Natural killer cell (primary cell): ENCODE measurements at places on chromosomes 2 and 18. TPM values are rescaled to one million over a fixed set of nuclear protein-coding genes. Genes with fewer than 3 reads are reported as not detected.

The CYTIP gene
- total RNA-seq: 276 TPM

- no peak for DNase-seq
Measured at GRCh38 chr2:12514631-12515437, 201.9 kb upstream of the TRIB2 start.

- no peak for DNase-seq
Measured at GRCh38 chr2:19885791-19886190, 16.0 kb downstream of the TTC32 start.

DNA sequence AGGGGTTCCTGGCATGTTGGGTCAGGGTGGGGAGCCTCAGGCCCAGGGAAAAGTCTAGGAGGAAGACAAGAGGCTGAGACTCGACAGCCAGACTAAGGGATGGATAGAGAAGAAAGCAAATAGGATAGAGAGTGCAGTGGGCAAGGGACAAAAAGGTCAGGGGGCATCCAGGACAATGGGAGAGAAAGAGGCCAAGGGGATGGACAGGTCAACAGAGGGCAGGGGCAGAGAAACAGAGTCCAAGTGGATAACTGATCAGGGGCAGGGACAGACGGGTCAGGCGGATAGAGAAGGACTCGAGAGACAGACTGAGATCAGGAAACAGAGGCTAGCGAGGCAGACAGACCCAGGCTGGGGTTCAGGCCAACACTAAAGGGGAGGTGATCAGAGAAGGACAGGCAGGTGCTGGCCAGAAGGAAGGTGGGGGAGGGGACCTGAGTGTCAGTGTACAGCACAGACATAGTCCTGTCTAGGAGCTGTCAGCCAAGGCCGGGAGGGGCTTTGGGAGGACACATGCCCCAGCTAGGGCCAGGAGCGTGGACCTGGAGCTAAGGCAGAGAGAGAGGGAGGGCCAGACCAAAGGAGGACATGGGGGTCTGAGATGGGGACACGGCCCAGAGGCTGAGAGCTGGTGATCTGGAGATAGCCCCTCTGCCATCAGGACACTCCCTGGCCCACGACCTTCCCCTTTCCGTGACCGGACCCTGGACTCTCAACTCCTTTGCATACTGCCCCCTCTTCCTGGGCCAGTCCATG, 12.2 kb downstream of the ASIC4 start:
- no peak for DNase-seq

The SLC30A3 gene
- total RNA-seq: not detected

GRCh38 chr2:172107690-172108586, 5.2 kb upstream of the DLX2 start:
- no peak for DNase-seq

The RSAD2 gene
- total RNA-seq: 12.0 TPM

GRCh38 chr2:188787658-188788240, 186.4 kb upstream of the COL3A1 start:
- no peak for DNase-seq

DNA sequence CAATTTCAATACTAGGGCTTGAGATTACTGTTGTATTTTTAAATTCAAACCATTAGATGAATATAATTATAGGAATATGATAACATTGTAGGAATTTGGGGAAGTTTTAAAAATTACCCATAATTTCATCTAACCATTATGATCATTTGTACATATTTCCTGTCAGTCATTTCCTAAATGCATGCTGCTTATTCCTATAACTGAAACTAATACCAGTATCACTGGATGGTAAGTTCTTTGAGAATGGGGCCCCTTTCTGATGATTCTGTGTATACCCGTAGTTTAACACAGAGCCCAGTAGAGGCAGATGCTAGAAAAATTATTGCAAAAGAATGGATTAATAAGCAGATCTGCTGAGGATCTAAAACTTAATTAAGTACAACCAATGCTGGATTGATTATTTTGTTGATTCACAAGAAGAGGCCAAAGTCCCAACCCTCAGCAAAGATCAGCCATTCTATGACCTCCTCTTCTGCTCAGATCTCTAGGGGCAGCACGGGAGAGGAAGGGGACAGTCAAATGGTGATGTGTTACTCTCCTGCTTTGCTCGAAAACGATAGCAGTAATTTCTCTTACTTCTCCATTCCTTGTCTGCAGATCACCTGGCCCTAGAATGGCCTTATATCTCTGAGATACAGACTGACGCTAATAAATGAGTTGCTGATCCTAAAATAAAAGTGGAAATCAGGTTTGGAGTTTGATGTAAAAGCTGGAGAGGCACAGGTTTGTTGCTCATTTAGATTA, 69.5 kb upstream of the PELI1 start:
- DNase-seq: no peak

DNA sequence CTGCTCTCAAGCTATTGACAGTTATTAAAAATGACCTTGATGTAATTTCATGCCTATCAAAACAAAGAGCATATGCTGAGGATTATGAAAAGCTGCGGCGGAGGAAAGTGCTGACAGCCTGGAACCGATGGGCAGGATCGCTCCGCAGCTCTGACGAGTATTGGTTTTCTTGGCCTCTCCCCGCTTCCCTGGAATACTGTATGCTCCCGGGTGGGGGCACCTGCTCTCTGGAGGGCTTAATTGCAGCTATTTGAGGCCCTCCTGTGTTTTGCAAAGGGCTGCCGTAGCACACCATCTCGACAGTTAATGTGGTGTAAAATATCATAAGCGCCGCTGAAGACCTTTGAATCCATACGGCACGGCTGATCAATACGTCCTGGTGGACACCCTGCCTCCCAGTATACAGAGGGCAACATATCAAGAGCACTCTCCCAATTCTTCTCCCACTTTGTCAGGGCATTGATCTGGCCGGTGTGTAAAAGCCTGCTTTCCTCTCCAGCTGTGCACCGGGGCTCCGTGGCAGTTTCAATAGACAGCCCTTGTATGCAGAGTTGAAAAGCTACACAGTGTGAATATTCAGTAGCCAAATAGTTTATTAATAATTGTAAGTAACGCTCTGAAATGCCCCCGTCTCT, 662.4 kb downstream of the GALR1 start:
- DNase-seq: no peak

DNA sequence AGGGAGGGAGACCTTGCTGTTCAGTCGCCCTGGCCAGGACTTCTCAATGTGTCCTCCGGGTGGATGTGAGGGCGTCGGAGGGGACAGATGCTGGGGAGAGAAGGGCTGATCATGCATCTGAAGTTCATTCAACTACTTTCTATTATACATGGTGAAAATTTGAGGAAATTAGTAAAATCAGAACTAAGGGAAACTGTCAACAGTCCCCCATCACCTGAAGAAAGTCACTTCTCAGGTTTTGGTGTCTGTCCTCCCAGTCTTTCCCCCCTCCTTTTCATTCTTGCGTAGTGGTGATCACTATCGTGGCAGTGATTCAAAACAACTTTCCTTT, 17.4 kb upstream of the ACKR3 start:
- DNase-seq: no peak

DNA sequence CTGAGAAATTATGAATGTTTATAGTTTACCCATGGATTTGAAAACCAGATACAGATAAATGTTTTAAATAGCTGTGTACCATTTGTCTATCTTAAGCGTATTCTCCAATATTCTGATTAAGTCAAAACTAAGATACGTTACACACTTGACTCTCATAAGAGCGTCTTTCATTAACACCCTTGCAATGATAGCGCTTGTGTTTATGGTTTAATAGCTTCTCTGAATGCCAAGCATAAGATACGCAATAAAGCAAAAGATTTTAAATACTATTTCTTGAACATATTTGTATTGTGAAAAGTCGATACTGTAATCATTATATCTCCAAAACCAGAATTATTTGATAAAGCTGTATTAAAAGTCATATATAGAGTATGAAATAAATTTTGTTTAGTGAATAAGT, 3.0 kb downstream of the CALCRL start:
- DNase-seq: no peak
